ENCODE measurements at places on chromosomes 16 and 17.

DNA sequence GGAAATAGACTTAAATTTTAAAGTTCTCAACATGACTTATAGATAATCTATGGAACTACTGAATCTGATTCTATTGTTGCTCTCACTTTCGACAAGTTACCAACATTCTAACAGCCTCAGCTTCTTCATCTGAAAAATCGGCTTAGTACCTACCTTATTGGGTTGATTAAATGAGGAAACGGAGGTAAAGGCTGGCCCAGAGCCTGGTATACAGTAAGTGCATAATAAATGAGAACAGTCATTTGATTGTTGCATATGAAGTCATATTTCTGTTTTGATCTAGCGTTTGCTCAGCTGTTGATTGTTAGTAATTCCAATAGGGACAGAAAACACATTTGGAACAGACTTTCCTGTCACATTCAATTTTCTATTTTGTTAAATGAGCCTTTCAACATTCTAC lies 4.6 kb downstream of the VPS35L start:
- no peak for DNase-seq

GRCh38 chr16:86387468-86388440 lies 122.6 kb upstream of the FOXF1 start:
- DNase-seq: no peak

GRCh38 chr17:38608648-38609047 lies 2.9 kb upstream of the SRCIN1 start:
- no peak for DNase-seq

DNA sequence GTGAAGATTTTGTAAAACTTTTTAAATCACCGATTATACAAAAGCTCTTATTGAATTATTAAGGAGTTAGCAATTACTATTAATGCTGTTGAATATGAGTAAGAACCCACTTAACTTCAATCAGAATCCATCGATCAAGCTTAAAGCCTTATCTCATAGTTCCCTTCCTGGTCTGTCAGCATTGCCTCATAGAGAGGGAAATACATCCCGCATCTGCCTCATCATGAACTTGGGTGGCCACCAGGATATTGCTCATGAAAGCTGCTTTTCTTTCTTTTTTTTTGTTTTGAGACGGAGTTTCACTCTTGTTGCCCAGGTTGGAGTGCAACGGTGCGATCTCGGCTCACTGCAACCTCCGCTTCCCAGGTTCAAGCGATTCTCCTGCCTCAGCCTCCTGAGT lies 66.7 kb downstream of the PIGL start:
- DNase-seq: no peak

DNA sequence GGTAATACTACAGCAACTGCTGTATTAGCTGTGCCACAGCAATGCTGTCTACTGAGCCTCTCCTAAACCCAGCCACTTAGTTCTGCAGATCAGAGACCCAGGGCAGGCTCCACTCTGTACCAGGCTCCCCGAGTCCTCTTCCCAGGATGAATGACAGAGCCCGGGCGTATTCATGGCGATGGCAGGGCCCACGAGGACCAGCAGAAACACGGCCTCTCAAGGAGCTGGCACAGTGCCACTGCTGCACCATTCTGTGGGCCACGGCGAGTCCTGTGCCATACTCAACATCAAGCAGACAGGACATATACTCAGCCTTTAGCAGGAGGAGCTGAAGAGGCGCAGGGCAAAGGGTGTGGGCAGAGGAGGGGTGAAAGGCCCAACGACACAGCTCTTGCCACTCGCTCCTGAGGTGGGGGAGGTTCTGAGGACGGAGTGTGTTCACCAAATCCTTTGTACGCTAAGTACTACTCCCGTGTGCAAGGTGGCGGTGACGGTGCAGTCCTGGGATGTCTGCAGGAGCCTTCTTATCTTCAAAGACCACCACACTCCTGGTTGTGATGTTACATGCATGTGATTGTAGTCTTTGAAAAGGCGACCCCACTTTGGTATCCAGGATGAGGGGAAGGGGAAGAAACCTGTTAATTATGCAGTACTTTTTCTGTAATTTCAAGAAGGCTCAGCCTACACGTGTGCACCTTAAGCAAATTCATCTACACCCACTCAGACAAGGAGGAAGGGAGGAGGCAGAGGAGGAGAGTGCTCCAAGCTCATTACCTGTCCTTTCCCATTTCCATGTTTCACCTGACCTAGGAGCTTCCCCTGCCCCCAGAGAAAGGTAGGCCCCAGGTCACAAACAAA lies 98.0 kb downstream of the AMFR start:
- DNase-seq: no peak

DNA sequence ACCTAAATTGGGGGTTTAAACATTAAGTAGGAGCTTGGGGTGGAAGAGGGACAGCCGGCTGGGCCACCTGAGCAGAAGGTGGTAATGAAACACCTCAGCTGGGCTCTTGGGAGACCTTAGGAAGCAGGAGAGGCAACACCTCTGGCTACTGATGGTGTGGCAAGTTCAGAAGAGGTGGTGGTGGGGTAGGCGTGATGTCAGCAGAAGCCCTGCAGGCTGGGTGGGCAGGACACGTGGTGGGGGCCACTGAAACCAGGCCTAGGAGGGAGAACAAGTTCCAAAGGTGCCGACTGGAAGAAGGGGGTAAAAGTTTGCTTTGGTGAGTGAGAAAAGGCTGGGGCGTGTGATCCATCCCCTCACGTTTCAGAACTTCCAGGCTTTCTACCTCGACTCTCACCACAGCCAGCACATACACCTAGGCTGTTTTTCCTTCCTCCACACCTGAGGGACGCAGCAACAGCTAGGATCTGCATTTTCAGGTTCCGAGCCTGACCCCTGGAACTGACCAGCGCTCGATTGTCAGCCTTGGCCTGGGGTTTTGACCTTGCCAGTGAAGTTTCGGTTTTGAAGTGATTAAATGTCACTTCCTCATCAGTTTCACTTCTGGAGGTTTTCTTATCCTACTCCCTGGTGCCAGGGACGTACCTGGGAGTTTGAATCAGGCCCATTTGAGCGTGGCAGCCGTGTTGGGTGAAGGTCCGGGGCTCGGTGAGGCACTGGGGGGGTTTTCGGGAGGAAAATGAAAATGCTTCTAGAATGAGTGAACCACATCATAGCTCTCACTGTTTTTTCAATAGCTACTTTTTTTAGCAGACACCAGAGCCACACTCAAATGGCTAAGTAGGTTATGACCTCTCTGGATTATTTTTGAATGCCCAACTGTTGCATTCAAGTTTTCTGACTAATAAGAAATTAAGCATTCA lies 10.0 kb downstream of the SNN start:
- no peak for DNase-seq

GRCh38 chr16:81531419-81531821 lies 86.8 kb downstream of the CMIP start:
- DNase-seq: no peak

GRCh38 chr16:73365016-73365551 lies 317.2 kb upstream of the ZFHX3 start:
- no peak for DNase-seq

DNA sequence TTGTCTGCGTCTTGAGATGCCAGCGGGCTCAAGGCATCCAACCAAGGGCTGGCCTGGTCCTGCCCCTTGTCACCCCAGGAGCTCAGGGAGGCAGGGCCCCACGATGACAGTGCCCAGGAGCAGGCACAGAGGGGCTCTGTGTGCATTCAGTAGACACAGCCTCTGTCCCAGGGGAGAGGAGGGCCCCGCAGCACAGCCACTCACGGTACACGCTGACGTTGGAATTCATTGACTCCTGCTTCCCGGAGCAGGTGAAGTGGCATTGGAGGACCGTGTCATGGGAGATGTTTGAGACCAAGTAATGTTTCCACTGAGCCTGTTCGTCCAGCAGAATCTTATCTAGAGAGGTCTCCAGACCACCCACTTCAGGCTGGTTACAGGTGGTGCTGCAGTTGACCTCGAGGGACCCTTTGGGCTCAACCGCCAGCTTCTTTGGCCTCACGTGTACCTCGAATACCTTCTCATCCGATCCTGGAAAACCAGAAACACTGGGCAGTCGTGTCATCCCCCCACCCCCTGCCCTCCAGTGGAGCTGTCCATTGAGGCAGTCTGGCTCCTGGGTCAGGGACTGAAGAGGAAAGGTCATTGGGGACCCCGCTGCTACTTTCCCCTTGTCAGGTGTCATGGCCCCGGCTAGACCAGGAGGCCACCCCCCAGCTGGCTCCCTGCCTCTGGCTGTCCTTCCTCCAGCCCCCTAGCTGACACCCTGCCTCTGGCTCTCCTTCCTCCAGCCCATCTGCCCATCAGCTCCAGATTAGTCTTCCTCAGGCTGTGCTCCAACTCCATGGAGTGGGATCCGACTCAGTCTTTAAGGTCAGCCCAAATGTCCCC lies 7.0 kb downstream of the PRR29 start:
- DNase-seq: no peak

GRCh38 chr16:60810250-60810649 lies 1226.0 kb downstream of the CDH8 start:
- DNase-seq: no peak

GRCh38 chr16:86490859-86491639 lies 19.3 kb upstream of the FOXF1 start:
- no peak for DNase-seq

- no peak for DNase-seq
Observed at GRCh38 chr16:11389083-11389482, 43.8 kb downstream of the RMI2 start.

DNA sequence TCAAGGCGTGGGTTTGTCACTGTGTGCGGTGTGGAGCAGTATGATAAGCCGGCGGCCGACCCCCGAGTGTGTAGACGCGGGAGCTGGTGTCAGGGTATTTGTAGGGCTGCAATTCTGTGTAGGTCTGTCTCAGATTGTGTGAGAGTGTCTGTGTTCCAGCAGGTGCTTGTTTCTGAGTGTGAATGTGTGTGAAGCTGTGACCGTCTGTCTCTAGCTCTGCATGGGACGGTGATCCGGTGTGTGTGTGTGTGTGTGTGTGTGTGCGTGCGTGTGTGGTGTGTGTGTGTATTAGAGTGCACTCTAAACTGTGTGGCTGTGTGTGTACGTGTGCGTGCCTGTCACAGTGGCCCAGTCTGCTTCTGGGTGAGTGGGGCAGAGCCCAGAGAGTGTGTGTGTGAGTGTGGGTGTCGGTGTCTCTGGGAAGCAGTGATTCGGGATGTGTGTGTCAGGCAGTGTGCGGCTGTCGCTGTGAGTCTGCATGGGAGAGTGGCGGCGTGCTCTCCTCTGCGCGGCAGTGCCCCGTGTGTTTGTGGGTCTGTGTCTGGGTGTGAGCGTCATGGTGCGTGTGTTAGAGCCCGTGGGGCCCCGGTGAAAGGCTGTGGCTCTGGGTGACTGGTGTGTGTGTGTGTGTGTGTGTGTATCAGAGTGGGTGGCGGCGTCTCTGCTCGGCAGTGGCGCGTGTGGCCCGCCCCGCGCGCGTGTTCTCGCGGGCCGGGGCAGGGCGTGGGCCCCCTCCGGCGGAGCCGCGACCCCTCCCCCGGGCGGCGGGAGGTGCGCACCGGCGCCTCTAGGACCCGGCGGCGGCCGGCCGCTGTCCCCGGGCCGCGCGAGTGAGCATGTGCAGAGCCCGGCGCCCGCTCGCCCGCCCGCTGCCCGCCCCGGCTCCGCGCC lies at the start of gene WSCD1:
Gene WSCD1 (plus strand): TSS at position 841 of the 891 bp plus-strand sequence. CDS start 10,280 bp downstream, outside the sequence.
- DNase-seq: no peak

DNA sequence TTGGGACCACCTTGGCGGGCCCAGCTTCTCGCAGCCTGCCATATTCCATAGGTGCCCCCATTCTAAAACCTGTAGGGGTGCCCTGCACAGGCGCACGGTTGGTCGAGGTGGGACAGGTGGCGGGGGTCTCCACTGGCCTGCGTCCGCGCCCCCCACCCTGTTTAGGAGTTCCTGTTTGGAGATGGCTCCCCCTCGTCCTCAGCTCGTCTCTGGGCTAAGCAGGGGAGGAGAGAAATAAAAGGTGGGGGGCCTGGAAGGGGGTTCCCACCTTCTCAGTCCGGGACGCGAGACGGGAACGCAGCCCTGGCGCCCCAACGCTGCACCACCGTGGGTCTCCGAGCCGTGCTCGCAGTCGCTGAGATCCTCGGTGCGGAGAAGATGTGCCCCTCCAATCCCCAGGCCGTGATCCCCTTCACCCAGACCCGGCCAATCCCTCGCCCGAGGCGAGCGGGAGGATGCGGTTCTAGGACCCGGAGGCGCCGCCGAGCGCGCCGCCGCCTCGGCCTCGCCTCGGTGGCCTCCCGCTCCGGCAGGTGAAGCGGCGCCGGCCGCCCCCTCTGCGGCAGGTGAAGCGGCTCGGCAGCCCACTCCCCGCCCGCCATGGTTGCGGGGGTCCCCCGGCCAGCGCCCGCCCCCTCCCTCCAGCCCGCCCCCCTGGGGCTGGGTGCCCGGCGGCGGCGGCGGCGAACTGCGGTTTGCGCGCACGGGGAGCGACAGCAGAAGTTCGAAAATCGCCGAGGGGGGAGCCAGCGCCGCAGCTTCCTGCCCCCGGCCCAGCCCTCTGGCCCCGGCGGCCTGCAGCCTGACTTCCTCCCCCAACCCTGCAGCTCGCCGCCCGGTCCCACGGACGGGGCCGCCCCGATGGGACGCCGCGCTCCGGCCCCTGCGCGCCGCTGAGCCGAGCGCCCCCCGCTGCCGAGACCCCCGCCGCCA lies at the start of gene FMNL1:
Gene FMNL1 (plus strand): TSS at position 805 of the 933 bp plus-strand sequence. CDS start 240 bp downstream, outside the sequence.
- DNase-seq: no peak

GRCh38 chr16:23900480-23901177 lies 64.8 kb downstream of the PRKCB start:
- no peak for DNase-seq

DNA sequence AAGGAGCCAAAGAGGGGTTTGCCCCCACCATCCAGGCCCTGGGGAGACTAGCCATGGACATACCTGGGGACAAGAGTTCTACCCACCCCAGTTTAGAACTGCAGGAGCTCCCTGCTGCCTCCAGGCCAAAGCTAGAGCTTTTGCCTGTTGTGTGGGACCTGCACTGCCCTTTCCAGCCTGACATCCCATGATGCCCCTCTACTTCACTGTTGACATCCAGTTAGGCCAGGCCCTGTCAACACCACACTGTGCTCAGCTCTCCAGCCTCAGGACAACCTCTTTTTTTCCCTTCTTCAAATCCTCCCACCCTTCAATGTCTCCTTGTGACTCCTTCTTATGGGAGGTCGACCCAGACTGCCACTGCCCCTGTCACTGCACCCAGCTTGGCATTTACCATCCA lies 19.8 kb upstream of the CBFB start:
- DNase-seq: no peak

- no peak for DNase-seq
Observed at GRCh38 chr17:76691379-76692191, 19.2 kb downstream of the MXRA7 start.

- DNase-seq: no peak
Observed at GRCh38 chr17:79995696-79996095, 40.0 kb downstream of the TBC1D16 start.
